ENCODE measurements at places on chromosomes 4 and X.

GRCh38 chr4:25773358-25773757 lies 89.4 kb downstream of the SEL1L3 start:
- no peak for DNase-seq

DNA sequence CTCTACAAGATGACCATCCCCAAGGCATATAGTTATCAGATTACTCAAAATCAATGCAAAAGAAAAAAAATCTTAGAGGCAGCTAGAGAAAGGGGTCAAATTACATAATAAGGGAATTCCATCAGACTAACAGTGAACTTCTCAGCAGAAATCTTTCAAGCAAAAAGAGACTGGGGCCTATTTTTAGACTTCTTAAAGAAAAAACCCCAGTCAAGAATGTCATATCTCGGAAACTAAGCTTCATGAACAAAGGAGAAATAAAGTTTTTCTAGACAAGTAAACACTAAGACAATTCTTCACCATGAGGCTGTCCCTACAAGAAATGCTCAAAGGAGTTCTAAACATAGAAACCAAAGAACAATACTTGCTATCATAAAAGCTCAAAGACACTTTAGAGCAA lies 51.7 kb downstream of the RAB28 start:
- peak; percentile 39 for DNase-seq

GRCh38 chrX:20547611-20548051 lies 280.9 kb upstream of the RPS6KA3 start:
- DNase-seq, result peak; percentile 68

- no peak for DNase-seq
Measured at GRCh38 chr4:166846939-166847338, 387.4 kb downstream of the SPOCK3 start.

GRCh38 chrX:43493756-43494155 lies 162.3 kb upstream of the MAOA start:
- DNase-seq, result no peak

- DNase-seq, result no peak
Measured at GRCh38 chr4:112379306-112379705, 82.1 kb downstream of the ALPK1 start.

DNA sequence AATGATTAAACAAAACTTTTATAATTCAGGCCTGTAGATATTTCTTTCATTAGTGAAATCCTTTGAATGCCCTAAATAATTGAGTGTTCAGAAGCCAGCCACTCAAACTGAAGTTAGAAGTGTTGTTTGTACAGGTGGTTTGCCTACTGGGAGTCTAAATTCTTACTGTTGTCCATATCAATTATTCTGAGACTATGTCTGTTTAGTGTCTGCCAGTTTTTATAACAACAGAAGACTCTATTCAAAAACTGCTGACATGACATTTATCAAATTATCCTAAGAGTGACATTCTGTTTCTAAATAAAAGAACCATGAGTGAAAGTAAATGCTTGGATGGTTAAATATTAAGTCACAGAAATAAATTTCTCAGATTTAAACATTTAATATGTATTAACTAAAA lies 375.1 kb downstream of the FAT4 start:
- no peak for DNase-seq

DNA sequence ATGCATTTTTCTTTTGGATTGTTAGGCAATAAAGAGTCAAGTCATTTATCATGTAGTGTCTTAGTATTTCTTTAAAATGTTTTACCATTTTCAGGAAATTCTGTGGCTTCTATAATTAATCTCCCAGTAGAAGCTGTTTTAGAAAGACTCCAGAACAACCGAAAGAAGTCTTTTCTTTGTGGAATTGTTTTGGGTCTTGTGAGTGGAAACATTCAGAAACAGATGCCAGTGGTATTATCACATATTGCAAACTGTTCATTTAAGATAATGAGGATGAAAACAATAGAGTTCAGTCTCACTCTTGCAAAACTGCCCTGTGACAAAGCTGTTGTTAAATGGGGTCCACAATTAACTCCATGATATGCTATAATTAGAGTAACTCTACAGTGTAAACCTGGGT lies 211.2 kb upstream of the KIT start:
- DNase-seq, result no peak

Measured in IMR-90 (cell line).